Activated CD4-positive, alpha-beta memory T cell treated with anti-CD3 and anti-CD28 coated beads, Interleukin-2, amount 10 ng/mL, durations not matched to agents 7 days and 5 days (primary cell): ENCODE measurements at places on chromosomes 3 and 15. TPM values are rescaled to one million over a fixed set of nuclear protein-coding genes. Genes with fewer than 3 reads are reported as not detected.

The PFKFB4 gene
- 33.3 TPM for total RNA-seq

The AP3B2 gene
- total RNA-seq, result not detected

The UROC1 gene
- total RNA-seq, result not detected

The FAN1 gene
- 10.1 TPM for total RNA-seq

The CP gene
- total RNA-seq, result not detected

The MYEF2 gene
- 27.1 TPM for total RNA-seq

The ALG1L2 gene
- total RNA-seq, result 0.70 TPM

The INSYN1 gene
- not detected for total RNA-seq

The ZBED2 gene
- total RNA-seq, result 36.6 TPM

The CNTN4 gene
- not detected for total RNA-seq

The GPR62 gene
- not detected for total RNA-seq
